ENCODE measurements at places on chromosomes 7 and 10.

DNA sequence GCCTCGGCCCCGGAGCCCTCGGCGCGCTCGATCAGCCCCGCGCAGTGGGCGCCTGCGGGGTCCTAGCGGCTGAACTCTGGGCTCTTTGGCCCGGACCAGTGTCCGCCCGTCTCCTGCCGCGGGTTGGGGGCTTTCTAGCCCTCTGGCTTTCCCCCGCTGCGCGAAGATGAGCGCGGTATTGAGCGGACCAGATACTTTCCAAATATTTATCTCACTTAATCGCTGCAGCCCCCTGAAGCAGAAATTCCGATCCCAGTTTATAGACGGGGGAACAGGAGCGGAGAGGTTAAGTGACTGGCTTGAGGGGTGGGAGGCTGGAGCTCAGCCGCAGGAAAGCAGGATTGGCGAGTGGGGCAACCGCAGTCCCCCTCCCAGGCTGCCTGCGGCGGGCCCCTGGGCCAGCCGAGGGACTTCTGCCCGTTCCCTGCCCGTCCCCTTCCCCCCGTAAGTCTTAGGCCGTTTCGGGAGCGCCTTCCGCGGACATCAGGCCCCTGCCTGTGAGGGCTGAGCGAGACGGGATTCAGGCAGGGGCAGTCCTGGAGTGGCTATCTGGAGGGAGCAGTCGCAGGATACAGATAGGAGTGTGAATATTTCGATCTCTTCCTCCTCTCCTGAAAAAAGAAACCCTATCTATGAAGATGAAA, 565 bp downstream of the STRIP2 start:
- DNase-seq, result no peak
- no peaks in the 10 kb centered on the region for H3K27me3 ChIP-seq
- no peaks in the 10 kb centered on the region for H3K36me3 ChIP-seq
- no peaks in the 10 kb centered on the region for H3K4me1 ChIP-seq

DNA sequence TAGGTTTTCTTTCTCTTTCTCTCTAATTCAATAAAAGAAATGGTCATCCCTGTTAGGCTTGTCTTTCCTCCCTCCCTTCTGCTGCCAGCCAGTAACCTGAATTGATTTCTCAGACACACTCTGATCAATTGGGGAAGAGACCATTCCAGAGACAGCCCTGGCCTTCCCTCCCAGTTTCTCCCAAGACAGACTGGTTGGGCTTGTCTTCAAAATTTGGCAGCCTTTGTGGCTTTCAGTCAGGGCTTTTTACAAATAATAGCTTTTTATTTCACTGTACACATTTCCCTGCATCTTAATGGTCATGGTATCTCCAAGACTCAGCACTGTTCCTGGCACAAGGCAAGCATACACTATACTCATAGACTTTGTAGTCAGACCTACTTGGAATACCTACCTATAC, 33.9 kb downstream of the BCAP29 start:
- DNase-seq, result no peak
- H3K27ac ChIP-seq, result no peak overlapping the region
- H3K4me1 ChIP-seq, result no peaks in the 10 kb centered on the region
- no peaks in the 10 kb centered on the region for H3K36me3 ChIP-seq

DNA sequence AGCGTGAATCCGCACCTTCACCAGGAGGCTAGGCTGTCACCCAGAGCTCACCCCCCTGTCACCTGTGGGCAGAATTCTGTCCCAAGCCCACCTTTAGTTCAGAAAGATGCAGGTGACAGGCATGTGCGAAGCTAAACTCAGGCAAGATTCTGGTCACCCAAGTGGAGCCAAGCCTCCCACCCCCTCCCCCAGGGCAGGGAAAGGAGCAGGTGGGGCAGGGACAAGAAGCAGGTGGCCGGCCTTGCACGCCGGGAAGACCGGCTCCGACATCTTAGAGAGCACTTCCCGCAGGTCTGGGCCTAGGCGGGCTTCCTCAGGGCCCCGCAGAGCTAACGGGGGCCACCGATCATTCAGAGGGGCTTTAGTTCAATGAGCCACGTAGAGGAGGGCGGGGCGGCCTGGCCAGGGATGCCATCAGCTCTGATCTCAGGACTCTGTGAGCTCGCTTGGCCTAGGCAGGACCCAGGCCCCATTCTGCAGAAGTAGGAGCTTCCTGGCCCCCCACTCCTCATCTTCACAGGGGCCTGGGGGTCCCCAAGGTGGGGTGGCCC, 19.9 kb downstream of the UNCX start:
- H3K4me1 ChIP-seq, result no peaks in the 10 kb centered on the region
- no peak for DNase-seq
- no peak overlapping the region for H3K27ac ChIP-seq

- H3K4me3 ChIP-seq, result no peak overlapping the region
- H3K27ac ChIP-seq, result no peak overlapping the region
- H3K27me3 ChIP-seq, result no peaks in the 10 kb centered on the region
- no peaks in the 10 kb centered on the region for H3K4me1 ChIP-seq
Observed at GRCh38 chr7:65722361-65722792, 150.5 kb upstream of the VKORC1L1 start.

DNA sequence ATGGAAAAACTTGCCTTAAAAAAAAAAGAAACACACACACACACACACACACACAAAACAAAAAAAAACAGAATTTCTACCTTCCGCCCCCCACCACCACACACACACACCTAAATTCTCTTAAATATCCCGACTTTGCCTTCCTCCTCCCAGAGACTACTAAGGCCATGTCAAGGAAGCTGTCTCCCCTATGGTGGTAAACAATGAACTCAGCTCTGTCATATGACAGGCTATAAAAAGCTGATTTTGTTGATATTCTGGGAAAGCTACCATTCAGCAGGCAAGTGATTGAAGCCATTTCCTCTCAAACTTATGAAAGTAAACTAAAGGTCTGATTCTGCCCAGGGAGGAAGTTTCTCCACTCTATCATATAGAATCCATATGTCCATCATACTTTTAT, 471.0 kb downstream of the GFRA1 start:
- no peak for DNase-seq
- H3K4me3 ChIP-seq, result no peak overlapping the region
- H3K4me1 ChIP-seq, result no peaks in the 10 kb centered on the region
- no peak overlapping the region for H3K27ac ChIP-seq
- H3K27me3 ChIP-seq, result no peaks in the 10 kb centered on the region

GRCh38 chr7:2687338-2687869, 598 bp upstream of the AMZ1 start:
- H3K4me1 ChIP-seq, result peaks cover 15% of the 10 kb centered on the region
- peaks cover 22% of the 10 kb centered on the region for H3K27me3 ChIP-seq
- H3K4me3 ChIP-seq, result peak overlapping the region; percentile 58

GRCh38 chr10:62231371-62231770, 37.3 kb downstream of the RTKN2 start:
- H3K4me3 ChIP-seq, result no peak overlapping the region
- H3K36me3 ChIP-seq, result no peaks in the 10 kb centered on the region
- no peak for DNase-seq
- no peaks in the 10 kb centered on the region for H3K27me3 ChIP-seq

DNA sequence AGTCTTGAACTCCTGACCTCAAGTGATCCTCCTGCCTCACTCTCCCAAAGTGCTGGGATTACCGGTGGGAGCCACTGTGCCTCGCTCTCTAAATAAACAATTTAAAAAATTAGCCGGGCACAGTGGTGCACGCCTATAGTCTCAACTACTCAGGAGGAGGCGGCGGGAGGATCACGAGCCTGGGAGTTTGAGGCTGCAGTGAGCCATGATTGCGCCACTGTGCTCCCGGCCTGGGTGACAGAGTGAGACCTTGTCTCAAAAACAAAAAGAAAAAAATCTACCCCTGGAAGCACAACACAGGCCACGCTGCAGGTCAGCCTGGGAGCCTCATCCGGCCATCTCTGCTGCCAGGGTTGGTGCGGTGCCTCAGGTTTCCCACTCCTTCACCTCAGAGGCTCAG, 3.8 kb upstream of the EIF3B start:
- no peaks in the 10 kb centered on the region for H3K27me3 ChIP-seq
- no peak for DNase-seq
- H3K27ac ChIP-seq, result no peak overlapping the region
- H3K4me3 ChIP-seq, result no peak overlapping the region
- H3K36me3 ChIP-seq, result no peaks in the 10 kb centered on the region
- H3K4me1 ChIP-seq, result peaks cover 12% of the 10 kb centered on the region

DNA sequence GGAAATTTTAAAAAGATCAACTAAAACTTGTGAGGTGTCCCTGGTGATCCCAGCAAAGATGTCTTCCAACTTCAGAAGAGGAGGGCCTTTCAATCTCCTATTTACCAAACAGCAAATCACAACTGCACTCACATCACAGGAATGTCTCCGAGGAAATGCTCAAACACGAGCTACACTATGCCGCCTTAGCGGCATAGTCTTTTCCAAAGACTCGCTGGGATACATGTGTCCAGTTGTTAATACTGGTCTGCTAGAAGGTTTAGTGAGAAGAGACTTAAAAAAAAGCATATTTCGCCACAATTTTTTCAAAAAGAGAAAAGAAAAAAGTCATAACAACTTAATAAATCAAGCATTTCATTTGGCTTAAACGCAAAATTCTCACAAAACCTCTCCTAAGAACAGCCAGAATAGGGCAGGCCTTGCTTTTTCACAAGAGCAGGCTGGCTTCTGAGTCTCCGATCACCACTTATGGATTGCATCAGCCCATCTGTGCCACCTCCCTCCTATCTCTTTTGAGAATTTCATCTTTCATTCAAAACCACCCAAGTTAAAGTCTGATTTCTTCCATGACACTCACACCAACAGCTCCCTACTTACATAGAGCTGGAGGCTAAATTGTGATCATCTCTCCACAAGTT, 66.1 kb downstream of the GNA12 start:
- peaks cover 11% of the 10 kb centered on the region for H3K36me3 ChIP-seq
- no peak overlapping the region for H3K27ac ChIP-seq
- no peaks in the 10 kb centered on the region for H3K27me3 ChIP-seq
- no peaks in the 10 kb centered on the region for H3K4me1 ChIP-seq

DNA sequence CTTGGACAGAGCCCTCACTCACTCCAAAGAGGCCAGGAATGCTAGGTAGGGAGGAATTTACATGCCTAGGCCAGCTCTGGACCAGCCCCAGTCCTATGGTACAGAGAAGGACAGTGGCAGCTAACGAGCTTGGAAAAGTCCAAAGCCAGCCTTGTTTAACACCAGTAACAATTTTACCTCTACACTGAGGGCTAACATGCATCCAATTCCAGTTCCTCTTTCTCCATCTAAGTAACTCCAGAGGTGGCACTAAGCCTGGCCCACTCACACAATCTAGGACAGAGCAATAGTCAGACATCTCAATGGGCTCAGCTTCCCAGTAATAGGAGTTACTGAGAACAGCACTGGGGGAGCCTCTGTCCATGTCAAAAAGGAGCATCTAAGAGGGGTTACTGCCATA, 5.7 kb upstream of the LCOR start:
- H3K27me3 ChIP-seq, result no peaks in the 10 kb centered on the region
- peaks cover 14% of the 10 kb centered on the region for H3K4me1 ChIP-seq
- H3K27ac ChIP-seq, result no peak overlapping the region
- no peak for DNase-seq
- no peak overlapping the region for H3K4me3 ChIP-seq

DNA sequence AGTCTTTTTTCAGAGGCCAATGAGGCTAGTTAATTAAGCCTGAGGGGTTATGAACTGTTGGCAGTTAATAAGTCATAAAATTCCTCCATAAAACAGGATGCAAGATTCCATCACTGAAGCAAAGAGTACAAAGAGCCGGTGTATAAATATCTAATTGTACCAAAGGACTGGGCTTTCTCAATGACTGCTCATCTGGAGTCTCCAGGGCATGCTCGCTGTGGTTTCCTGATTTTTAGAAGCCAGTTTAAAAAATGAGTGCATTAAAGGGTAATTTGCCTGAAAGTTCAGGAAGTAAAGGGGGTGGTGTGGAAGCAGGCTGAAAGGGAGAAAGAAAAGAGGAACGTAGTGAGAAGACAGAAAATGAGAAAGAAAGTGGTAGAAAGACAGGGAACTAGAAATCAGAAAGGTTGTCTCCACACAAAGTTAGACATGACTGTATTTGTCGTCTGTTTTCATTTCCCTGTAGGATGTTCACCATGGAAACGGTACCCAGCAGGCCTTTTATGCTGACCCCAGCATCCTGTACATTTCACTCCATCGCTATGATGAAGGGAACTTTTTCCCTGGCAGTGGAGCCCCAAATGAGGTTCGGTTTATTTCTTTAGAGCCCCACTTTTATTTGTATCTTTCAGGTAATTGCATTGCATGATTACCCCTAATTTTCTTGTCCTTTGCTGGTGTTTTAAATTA, 282.3 kb downstream of the TWIST1 start:
- H3K4me1 ChIP-seq, result peaks cover 44% of the 10 kb centered on the region
- no peaks in the 10 kb centered on the region for H3K27me3 ChIP-seq
- no peak overlapping the region for H3K27ac ChIP-seq
- no peaks in the 10 kb centered on the region for H3K36me3 ChIP-seq

DNA sequence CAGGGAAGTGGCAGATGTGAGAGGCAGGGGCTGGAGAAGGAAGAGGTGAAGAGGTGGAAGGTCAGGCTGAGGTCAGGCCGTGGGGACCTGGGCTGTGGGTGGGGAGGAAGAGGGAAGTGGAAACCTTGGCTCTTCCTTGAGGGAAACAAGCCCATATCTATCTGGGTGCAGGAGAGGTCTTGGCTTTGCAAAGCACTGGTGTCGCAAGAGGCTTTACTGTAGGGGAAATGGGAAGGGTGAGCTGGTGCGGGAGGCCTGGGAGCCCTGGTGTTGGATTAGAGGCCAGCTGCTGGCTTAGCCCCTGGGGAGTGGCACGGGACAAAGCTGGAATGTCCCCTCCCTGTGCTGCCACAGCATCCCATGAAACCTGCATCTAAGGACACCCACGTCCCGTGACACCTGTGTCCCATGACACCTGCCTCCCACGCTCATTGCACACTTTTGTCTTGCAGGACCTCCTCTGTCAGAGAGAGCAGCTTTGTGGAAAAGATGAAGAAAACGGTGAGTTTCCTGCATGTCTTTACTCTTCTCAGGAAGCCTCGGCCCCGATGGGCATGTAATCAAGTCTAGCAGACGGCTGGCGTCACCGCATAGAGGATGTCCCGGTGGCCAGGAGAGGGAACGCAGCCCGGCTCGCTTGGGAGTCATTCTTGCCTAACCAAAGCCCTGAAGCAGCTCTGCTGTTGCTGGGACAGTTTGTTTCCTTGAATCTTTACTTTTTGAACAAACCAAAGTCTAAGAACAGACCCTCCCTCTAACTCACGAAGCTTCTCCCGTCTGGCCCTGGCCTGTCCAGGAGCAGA, 22.2 kb downstream of the TMEM120A start:
- H3K4me3 ChIP-seq, result no peak overlapping the region
- no peaks in the 10 kb centered on the region for H3K4me1 ChIP-seq
- no peaks in the 10 kb centered on the region for H3K36me3 ChIP-seq
- peak overlapping the region; percentile 54 for H3K27ac ChIP-seq
- H3K27me3 ChIP-seq, result no peaks in the 10 kb centered on the region

- no peaks in the 10 kb centered on the region for H3K36me3 ChIP-seq
- no peak for DNase-seq
- H3K27me3 ChIP-seq, result peaks cover 8% of the 10 kb centered on the region
- peaks cover 19% of the 10 kb centered on the region for H3K4me1 ChIP-seq
- H3K27ac ChIP-seq, result no peak overlapping the region
Observed at GRCh38 chr10:96310321-96310669, 6.1 kb downstream of the DNTT start.

DNA sequence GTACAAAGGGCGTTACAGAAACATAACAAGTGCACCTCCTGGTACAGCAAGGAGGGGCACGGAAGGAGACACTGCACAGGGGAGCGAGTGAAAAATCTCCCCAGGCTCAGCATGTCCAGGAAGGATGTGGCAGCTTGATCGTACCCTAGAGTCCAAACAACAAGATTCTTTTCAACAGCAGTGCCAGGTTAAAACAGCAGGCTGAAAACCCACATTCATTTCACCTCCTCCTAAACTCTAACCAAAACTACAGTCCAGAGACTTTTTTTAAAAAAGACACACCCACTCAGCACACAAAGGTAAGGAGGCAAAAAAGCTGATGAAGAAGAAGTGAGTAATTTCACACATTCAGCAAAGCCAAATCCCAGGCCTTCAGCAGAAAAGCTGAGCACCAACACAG, 138.8 kb downstream of the SFMBT2 start:
- H3K27ac ChIP-seq, result no peak overlapping the region
- H3K27me3 ChIP-seq, result no peaks in the 10 kb centered on the region
- no peak for DNase-seq

All from esophagus squamous epithelium (tissue), 5 donors.